ENCODE measurements at places on chromosomes 7 and 10.

- no peak for DNase-seq
These were observed 161.2 kb downstream of the DGKI start for GRCh38 chr7:137685433-137686164.

- no peak for DNase-seq
These were observed 13.2 kb downstream of the UBE2D1 start for GRCh38 chr10:58347967-58348366.

DNA sequence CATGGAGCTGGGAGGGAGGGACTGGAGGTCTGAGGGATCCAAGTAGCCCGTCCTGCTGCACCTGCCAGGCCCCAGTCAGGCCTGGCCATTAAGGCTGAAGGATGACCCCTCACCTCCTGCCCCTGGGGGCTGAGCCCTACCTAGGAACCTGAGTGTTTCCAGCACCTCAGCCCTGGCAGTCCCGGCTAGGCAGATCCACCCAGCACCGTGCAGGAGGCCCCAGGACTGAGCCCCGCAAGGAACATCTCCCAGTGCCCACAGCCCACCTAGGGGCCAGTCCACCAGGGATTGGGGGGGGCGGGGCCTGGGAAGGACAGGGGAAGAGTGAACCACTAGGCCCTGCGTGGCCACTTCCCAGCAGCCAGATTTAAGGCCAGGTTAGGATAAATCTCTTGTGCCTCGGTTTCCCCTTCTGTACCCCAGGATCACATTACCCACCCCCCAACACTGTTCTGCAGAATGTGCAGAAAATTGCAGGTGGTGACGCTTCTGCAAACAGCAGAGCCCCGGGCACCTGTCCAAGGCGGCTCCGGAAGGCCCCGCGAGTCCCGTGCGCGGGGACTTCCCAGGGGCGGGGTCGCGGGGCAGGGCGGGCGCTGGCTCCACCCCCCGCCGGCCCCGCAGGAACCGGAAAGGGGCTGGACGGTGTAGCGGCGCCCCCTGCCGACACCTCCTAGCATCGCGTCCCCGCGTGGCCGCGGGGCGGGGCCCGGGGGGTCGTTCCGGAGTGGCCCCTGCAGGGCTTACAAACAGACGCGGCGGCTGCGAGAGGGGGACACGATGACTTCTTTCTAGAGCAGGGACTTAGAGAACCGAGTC is 55.9 kb downstream of the PWWP2B start:
- peak; percentile 82 for DNase-seq

GRCh38 chr7:2665359-2665791 is 22.6 kb upstream of the AMZ1 start:
- DNase-seq: no peak

DNA sequence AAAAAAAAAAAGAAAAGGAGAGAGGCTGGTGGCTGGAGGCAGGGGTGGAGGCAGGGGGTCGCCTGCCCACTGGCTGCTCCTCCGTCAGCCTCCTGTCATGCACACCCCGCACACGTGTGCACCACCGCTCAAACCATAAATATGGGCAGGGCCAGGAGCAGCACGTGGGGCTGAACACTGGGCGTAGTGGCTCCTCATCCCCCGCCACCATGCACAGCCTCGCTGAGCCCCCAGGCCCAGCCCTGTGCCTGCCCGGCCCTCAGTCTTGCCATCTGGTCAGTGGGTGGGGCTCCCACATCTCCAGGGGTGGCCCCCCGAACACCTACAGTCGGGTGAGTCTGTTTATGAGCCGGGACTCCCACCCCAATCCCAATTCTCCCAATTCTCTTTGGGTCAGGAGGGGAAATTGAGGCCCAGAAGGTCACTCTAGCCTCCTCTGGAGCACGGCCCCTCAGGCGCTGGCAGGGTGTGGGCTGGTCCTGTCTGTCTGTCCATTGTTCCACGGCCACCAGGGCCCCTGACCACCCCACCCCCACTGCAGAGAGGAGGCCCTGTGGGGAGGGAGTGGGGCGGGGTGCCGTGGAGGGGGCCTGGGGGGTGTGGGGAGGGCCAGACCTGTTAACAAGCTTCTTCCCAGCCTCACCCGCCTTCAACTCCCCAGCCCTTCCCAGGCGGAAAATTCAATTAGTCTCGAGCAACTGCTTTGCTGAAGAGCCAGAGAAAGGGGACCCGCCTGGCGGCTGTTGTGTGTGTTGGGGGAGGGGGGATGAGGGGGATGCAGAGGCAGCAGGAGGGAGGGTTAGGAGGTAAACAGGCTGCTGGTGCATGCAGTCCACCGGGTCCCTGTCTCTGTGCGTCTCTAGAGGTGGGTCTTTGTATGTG is 19.5 kb upstream of the GRIFIN start:
- no peak for DNase-seq

DNA sequence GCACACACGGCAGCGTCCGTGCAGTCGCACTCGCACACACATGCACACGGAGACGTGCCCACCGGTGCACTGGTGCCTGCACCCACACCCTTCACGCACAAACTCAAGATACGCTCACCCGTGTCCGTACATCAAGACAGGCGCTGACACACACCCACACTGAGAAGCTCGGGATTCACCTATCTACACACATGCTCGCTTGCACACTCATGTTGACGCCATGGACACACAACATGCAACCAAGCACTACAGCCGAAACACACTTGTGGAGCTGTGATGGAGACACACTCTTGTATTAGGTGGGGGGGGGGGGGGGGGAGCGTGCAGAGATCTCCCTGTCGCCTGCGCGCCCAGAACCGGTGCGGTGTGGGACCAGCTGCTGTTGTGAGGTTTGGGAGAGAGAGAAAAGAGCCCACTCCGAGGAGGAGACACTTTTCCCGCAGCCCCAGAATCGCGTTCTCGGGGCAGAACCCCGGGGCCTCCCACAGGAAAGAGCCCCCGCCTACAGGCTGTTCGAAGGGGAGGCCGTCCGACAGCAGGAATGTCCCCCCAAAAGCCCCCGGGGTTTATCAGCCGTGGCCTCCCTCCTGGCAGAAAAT is 605 bp upstream of the NFKB2 start:
- DNase-seq: peak; percentile 40

- DNase-seq: no peak
These were observed 4.2 kb upstream of the RPEL1 start for GRCh38 chr10:103241262-103242011.

Data from activated T-cell treated with anti-CD3 and anti-CD28 coated beads for 24 hours (primary cell).